ENCODE measurements at places on chromosomes 6 and 20. TPM values are rescaled to one million over a fixed set of nuclear protein-coding genes. Genes with fewer than 3 reads are reported as not detected.

The GLO1 gene
- 23.1 TPM for total RNA-seq

The TOMM34 gene
- total RNA-seq: 12.4 TPM

The SH3BGRL2 gene
- 0.33 TPM for total RNA-seq

The PTCRA gene
- total RNA-seq: not detected

The C6orf62 gene
- total RNA-seq: 116 TPM

The SLC17A4 gene
- total RNA-seq: not detected

The OLIG3 gene
- not detected for total RNA-seq

The GTSF1L gene
- total RNA-seq: not detected

The BPIFB4 gene
- not detected for total RNA-seq

The STX11 gene
- 17.7 TPM for total RNA-seq

The PRICKLE4 gene
- not detected for total RNA-seq

The ACTL10 gene
- total RNA-seq: 0.65 TPM

The SPATS1 gene
- not detected for total RNA-seq

The EPHA7 gene
- total RNA-seq: not detected

The HLA-DRB5 gene
- total RNA-seq: 9.3 TPM

The RNF146 gene
- total RNA-seq: 7.2 TPM

All from CD8-positive, alpha-beta T cell (primary cell).